Non-pigmented ciliary epithelial cell (primary cell): ENCODE measurements at places on chromosomes 2 and 18.

GRCh38 chr18:4586731-4587130 lies 131.6 kb upstream of the DLGAP1 start:
- DNase-seq = no peak

DNA sequence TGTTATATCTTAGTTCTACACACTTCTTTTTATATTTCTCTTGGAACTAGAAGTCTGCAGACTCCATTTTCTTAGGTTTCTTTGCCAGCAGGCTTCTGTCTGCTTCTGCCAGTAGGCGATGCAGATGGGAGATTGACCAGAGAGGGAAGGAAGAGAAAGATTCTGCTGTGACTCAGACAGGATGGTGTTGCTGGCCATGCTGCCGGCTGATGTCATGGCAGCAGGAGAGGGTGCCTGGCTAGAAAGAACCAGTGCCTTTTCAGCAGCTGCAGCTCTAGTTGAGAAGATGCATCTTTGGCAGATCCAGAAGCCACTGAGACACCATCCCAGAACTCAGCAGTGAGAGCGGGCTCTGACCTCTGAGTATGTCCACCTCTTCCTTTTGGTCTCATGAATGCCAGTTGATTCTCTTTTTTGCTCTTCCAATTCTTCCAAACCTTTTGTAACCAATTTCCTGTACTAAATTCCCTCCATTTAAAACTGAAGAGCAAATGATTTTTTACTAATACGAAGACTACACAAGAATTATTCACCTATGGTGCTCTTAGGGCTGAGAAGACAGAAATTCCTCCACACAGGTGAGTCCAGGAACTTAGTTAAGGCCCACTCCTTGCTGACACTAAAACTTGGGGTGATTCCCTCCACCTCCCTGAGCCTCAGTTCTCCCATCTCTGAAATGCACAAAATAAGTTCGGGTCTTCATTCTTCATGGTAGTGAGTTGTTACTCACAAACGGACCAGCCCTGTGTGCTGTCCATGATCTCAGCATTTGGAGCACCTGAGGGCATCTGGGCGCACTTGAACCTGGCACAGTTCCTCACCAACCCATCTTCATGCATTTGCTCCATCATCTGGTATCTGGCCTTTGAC lies 200.7 kb downstream of the MYCN start:
- DNase-seq = no peak

DNA sequence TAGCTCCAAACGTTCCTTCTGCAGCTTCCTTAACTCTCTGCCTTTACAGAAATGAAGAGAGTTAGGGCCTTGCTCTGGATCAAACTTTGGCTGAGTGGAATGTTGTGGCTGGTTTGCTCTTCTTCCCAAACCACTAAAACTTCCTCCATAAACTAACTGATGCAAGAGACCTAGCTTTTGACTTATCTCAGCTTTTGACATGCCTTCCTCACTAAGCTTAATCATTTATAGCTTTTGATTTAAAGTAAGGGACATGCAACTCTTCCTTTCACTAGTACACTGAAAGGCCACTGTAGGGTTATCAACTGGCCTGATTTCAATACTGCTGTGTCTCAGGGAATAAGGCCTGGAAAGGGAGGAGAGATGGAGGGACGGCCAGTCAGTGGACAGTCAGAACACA lies 8.3 kb downstream of the PXDN start:
- no peak for DNase-seq

- DNase-seq = no peak
Observed at GRCh38 chr2:198880421-198880820, 577.3 kb downstream of the SATB2 start.

GRCh38 chr2:177535958-177536504 lies 143.5 kb downstream of the AGPS start:
- no peak for DNase-seq

DNA sequence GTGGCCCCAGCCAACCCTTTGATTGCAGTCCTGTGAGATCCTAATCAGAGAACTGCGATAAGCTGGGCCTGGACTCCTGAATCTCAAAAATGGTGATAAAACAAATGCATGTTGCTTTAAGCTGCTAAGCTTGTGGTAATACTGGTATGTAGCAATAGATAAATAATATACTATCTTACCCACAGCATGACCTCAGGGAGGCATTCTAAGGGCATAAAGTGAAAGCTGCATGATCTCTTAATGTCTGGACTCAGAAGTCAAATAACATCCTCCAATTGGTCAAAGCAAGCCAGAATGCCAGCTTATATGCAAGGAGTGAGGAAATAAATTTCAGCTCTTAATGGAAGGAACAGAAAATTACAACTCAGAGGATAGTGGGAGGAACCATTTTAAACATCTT lies 246.1 kb downstream of the FSIP2 start:
- DNase-seq = peak; percentile 5

- DNase-seq = no peak
Observed at GRCh38 chr18:69845593-69846506, 101.8 kb downstream of the CD226 start.

DNA sequence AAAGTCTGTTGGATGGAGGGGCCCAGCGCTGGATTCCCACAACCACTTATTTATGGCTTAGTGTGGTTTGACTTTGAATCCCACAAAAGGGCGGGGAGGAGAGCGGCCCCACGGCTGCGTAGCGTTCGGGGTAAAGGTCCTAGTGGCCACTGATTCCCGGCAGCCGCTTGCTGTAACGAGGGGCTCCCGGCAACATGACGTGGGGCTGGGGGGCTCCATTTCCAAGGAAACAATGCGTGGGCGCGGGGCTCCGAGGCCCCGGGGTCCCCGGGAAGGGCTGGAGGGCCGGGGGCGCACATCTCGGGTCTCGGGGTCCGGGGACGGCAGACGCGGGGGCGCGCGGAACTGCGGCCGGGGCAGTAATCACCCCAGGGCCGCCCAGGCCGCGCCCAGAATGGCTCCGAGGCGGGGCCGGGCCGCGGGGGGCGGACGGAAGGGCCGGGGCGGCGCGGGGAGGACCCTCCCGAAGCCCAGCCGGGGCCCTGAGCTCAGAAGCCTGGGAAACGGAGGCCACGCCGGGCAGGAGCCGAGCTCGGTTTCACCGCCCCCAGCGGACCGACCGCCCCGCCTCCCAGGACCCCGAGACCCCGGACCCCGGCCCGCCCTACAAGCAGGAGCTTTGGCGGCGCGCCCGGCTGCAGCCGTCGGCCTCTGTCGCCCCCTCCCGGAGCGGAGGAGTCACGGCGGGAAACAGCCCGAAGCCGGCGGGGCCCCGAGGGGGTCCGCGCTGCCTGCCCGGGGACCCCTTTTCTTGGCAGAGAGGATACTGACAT lies 11.9 kb upstream of the MLPH start:
- DNase-seq = no peak

DNA sequence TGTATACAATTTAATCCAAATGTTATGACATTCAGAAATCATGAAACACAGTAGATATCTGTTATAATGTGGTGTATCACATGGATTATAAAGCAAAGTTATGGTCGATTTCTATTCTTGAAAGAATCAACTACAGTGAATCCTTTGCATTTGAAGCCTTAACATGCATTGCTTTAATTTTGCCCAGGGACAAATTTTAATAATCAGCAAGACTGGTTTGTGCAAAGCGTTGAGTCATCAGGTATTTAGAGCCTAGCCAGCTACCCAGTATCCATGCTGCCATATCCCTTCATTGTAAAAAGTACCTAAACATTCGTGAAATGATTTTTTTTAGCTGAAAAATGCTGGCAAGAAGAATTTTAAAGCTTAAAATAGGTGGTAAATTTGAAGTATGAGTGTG lies 8.9 kb upstream of the SPDYA start:
- no peak for DNase-seq

DNA sequence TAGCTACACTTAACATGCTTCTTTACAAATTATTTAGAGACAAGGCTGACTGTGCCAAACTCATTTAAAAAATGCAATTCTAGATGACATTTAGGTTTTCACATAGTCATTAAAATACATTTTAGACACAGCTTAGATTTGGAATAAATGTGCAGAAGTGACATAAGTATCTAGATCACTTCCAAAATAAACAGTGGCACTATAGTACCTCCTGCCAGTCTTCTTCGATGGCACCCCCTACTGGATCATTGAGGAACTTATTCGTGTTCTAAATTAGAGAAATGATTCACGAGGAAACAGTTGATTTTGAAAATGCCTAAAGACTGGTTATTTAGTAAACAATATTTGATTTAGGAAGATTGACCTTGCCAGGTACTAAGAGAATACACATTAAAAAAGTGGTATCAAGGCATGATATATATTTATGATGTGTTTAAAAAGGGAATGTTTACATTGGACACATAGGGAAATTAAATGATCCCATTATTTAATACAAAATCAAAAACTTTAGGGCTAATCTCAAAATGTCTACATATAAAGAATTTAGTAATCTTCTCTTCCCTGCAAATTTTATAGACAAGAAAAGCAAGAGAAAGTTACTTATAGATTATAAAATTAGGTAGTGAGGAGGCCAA lies 323.9 kb downstream of the XIRP2 start:
- no peak for DNase-seq

GRCh38 chr2:46053564-46053963 lies 243.6 kb upstream of the EPAS1 start:
- DNase-seq = no peak
